ENCODE measurements at places on chromosomes 16 and 17.

DNA sequence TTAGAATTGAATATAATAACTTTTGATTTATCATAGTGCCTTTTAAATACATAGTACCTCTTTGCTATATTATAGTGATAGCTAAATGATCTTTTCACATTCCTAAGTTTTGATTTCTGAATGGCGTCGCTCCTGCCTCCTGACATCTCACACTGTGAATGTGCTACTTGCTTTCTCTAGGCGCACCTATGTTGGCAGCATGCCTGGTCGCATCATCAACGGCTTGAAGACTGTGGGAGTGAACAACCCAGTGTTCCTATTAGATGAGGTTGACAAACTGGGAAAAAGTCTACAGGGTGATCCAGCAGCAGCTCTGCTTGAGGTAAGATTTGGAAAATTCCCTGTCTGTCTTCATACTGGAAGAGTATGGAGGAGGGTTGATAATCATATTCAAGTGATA lies 29.8 kb upstream of the ABCC11 start:
- DNase-seq = no peak

- DNase-seq = no peak
Measured at GRCh38 chr16:67490335-67491096, 7.2 kb upstream of the AGRP start.

DNA sequence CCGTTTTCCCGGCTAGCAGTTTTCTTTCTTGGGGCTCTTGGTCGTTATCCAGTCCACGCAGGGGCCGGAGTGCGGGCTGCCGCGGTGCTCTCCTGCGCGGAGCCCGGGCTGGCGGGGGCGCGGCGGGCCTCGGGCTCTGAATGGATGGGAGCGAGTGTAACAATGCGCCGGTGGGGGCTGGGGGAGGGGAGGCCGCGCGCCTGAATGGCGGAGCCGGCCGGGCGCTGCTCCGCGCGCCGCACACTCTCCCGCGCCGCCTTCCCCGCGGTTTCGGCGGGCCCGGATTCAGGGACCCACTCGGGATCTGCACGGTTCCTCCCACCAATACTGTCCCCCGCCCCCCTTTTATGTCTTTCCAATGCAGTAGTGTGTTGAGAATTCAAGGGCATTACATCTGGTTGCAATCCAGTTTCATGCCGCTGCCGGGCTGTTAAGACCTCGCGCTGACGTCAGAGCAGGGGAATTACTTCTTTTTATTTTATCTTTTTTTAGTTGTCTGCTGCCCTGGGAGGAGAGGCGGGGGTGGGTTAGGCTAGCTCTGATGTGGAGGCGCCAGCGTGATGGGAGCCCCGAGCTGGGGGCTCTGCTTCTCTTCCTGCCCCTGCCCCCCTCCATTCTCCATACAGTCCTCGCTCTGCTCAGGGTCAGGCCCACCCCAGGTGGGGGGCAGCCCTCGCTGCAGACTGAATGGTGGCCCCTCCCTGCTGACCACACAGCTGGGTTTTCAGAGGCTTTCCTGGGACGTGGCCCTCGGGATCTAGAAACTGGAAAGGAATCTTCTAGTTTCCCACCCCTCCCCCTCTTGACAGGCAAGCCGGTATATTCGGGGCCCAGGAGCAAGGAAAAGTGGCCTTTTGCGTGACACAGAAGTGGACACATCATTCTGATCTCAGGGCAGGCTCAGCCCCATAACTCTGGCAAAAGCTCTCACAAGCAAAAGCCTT lies 1.8 kb downstream of the RAI1 start:
- peak; percentile 73 for DNase-seq

DNA sequence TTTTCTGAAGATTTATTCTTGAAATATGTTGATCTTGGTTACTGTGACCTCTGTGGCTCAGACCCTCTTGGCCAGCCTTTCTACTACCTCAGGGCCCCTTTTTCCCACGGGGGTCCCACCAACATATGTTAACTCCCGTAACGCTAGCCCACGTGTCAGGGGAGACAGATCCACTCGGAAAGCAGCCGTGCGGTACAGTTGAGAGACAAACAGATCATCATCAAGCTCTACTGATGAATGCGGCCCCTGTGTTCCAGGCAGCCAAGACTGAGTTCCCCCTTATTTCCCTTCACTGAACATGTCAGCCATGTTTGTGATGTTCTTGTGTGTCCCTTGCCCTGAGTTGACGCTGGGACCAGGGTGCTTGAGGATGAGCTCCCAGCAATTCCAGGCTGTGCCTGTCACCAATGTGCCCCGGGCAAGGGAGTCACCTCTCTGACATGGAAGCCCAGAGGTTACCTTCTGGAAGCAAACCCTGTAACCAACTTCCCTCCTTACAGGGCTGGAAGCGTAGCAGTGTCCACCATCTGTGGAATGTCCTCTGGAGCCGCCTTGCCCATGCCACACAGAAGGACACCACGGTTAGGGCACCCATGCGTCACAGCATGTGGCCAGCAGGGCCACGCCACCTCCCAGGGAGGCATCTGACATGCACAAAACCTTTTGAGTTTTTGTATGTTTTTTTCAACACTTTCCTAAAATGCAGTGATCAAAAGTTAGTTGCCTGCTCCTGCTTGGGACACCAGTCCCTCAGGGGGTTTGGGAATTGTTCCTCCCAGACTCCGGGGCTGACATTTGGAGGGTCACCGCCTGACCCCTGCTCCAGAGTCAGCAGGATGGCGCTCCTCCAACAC lies 193.7 kb upstream of the CHMP6 start:
- DNase-seq = no peak

DNA sequence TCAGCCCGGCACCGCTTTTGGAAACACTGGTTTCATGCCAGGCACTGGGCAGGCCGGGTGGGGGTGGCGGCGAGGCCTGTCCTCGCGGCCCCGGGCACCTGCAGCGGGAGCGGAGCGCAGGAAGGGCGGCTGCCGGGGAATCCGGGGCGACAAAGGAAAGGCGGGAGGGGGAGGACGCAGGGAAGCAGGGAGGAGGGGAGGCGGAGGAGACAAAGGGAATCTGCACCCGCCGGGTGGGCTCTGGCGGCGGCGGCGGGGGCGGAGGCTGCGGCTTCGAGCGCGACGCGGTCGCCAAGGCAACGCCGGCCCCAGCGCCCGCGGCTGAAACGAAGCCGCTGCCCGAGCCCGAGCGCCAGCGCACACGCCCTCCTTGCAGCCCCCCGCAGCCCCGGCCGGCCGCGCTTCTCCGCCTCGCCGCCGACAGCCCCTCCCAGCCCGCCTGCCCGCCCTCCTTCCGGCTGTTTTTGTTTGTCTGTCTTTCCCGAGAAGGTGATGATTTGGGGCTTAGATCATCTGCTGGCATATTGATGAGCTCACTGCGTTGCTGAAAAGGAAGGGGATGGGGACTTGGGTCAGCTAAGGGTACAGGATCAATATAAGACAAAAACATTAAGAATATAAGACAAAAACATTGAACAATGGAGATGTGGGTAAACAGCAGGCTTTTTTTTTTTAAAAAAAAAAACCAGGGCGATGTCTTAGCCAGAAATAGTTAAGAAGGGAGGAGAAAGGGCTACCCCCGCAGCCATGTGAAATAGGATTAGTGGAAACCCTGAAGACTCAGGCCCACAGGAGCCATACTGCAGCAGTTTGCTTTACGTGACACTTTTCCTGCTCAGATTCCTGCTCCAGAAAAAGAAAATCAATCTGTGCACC lies 32.7 kb downstream of the CDK5R1 start:
- DNase-seq = peak; percentile 87
